ENCODE measurements at places on chromosomes 11 and 22. TPM values are rescaled to one million over a fixed set of nuclear protein-coding genes. Genes with fewer than 3 reads are reported as not detected.

Gene SYT12
- under 0.01 TPM for total RNA-seq

Gene PGM2L1
- 1.6 TPM for total RNA-seq

Gene PTDSS2
- total RNA-seq, result 34.9 TPM

Gene LINC01488
- not detected for total RNA-seq

Gene TRIM68
- total RNA-seq, result 10.5 TPM

Gene NXPE4
- not detected for total RNA-seq

Gene GVQW3
- total RNA-seq, result 1.0 TPM

Data from bronchial smooth muscle cell (primary cell).